ENCODE measurements at places on chromosomes 2 and 18.

DNA sequence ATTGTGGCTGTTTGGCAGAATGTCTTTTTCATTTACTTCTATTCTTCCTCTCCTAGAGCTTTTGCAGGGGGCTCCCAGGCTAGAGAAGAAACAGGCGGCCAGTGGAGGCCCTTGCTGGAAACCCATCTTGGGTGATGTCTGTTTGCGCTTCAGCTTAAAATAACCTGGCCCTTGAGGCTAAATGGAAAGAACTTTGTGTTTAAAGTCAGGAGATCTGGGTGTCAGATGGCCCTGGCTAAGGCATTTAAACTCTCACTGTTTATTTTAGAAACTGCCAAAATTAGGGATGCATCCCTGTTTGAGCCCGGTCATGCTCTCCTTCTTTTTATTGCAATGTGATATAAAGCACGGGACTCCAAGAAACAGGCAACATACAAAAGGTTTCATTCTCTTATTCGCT, 118.4 kb upstream of the RMP24 start:
- no peak for DNase-seq

DNA sequence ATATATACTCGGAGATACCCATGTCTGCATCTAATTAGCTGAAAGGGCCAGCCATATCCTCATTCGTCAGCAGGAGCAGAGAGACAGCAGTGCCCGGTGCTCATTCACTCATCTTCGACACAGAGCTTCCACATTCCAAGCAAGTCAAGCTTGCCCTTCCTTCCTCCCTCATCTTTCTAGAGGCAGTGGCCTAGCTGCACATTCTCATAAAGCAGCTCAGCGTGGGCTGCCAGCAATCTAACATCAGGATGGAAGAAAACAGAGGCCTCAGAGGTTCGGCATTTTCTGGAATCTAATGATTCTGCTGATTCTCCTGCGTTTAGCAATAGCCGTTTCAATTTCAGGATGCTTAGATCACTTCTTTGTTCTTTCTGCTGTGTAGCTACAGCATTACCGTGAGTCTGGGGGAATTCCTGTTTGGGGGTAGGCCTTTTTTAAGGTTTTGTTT, 68.8 kb downstream of the CLHC1 start:
- no peak for DNase-seq

- peak; percentile 56 for DNase-seq
Observed at GRCh38 chr2:20589975-20590703, 60.8 kb downstream of the HS1BP3 start.

- DNase-seq, result peak; percentile 98
Observed at GRCh38 chr18:70337139-70337972, 48.5 kb downstream of the SOCS6 start.

DNA sequence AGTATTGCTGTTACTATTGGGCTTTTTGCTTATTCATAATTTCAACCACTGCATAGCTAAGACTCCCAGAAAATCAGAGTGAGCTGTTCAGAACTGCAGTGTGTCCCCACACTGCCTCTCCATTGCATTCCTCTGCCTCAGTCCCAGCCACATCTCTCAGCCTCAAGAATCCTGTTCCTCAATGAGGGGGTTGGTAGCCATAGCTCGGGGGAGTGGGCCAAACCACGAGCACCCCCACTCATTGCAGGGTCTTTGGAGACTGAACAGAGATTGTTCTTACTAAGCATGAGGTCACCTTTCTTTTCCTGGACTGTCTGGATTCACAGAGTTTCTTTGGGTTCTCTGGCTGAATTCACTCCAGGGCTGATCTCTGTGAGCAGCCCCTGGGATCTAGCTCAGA, 161.1 kb downstream of the GFPT1 start:
- no peak for DNase-seq

DNA sequence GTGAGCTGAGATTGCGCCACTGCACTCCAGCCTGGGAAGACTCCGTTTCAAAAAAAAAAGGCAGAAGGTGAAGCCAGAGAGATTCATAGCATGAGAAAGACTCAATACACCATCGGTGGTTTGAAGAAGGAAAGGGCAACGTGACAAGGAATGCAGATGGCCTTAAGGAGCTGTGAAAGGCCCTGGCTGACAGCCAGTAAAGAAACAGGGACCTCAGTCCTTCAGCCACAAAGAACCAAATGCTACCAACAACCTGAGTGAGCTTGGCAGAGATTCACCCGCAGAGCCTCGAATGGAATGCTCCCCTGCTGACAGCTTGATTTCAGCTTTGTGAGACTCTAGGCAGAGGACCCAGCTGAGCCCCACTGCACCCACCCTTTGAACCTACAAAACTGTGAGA, 154.9 kb upstream of the NDUFV2 start:
- no peak for DNase-seq

GRCh38 chr2:174791746-174792280, 27.5 kb upstream of the CHRNA1 start:
- no peak for DNase-seq

DNA sequence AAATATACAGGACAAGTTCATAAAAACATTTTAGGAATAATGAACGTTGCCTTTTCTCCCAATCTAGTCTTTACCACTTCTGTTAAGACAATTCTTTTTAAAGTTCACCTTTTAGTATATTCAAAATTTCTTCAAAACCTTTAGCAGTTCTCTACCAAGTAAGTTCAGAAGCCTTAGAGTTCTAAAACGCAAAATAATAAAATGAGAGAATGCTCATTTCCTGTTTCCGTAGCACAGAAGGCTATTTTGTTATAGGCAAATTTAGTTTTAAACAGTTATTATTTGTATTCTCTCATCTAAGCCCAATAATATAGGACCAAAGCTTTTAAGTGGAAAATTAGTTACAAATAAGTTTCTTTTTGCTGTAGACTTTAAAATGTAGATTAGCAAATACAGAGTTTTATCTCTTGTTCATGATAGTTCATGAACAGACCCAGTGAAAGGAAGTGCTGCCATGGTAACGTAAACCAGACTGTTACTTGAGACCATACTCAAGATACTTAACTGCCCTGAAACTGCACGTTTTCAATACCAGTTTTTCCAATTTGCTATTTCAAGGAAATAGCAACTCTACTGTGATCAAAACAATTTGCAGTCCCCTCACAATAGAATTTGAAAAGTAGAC, 173.1 kb upstream of the STON1 start:
- no peak for DNase-seq

- DNase-seq, result no peak
Observed at GRCh38 chr2:170013802-170014551, 164.0 kb upstream of the MYO3B start.

DNA sequence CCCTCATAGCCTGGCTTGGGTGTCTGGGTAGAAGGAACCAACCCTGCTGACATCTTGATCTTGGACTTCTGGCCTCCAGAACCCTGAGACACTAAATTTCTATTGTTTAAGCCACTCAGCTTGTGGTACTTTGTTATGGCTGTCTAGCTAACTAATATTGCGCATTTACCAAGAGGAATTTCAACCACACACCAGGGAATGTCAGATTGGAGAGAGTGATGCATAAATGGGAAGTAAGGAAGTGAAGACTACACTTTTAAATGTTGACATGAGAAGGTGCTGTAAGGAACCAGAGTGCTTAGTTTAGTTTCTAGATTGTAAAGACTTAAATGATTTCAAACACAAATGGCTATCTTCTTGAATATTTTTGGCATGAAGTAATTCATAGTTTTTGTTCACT, 98.9 kb upstream of the ITGB6 start:
- no peak for DNase-seq

- DNase-seq, result peak; percentile 85
Observed at GRCh38 chr2:55555977-55556376, 36.5 kb downstream of the CFAP36 start.

DNA sequence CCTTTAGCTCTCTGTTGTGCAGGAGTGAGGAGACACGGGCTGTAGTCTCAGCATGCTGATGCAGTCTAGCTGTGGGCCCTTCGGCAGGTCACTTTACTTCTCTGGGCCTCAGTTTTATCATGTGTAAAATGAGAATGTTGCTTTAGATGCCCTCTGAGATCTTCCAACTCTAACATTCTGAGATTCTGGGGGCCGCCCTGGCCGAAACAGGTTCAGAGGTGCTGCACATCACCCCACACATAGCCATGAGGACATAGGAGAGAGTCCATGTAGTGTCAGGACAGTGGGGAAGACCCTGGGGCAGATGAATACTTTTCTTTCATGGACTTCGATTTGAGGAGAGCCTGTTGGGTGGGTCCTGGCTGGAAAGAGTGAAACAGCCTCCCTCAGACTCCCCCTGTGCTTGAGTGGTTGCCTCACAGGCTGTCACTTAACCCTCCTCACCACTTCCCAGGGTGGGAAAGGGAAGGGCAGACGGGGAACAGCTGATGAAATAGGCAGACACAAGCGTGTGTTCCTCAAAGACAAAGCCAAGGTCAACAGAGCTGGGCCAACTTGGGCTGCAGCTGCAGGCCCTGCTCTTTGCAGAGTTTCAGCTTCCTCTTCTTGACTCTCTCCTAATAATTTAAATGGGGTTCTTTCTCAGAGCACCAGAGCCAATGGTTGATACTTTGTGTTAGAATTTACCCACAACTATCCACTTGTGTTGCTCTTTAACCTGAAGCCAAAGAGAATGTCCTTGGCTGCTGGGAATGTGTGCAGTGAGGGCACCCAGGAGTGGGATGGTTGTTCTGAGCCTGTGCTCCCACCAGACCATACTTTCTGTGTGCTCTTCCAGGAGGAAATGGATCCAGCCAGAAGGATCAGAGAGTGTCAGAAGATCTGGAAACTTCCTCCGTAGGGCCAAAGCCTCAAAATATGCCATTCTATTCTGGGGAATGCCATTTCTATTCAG, 14.7 kb upstream of the MRPL33 start:
- DNase-seq, result no peak

GRCh38 chr2:151713291-151713903, 20.9 kb downstream of the NEB start:
- no peak for DNase-seq

- DNase-seq, result no peak
Observed at GRCh38 chr2:221844212-221845020, 272.3 kb upstream of the EPHA4 start.

DNA sequence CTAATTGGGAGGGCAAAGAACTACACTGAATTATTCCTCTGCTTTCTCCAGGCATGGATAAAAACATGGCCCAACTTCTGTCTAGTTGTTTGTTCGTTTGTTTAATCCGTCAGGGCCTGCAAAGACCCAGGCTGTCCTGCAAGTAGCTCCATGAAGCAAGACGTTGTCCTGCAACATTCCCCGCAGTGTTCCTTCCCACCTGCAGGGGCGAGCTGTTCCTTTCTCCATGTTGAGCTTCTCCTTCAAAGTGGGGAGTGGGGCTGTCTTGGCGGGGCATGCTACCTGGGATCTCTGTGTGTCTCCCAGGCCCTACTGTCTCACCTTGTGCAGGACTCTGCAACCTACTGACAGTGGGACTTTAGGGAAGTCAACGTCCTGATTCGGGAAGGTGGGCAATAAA, 264.0 kb upstream of the SMIM21 start:
- no peak for DNase-seq

DNA sequence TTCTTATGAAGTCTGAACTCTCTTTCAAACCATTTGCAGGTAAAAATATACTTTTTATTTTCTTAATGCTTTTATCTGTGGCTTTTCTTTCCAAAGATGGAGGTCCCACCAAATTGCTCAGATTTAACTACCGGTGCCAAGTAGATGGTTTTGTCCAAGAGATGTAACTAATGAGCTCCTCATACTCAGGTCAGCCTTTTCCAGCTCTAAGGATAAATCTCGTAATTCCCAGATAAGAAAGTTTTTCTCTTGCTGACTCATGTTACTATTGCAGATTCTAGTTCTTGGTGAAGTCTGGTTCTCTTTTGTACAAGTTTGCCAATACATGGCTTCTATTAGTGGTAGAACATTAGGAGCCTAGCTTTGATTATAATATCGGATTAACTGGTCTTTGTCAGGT, 550.8 kb upstream of the ZNF804A start:
- no peak for DNase-seq

GRCh38 chr18:54222922-54223567, 1.4 kb downstream of the MBD2 start:
- DNase-seq, result peak; percentile 70

- DNase-seq, result peak; percentile 32
Observed at GRCh38 chr2:51795248-51795888, 763.4 kb upstream of the NRXN1 start.

DNA sequence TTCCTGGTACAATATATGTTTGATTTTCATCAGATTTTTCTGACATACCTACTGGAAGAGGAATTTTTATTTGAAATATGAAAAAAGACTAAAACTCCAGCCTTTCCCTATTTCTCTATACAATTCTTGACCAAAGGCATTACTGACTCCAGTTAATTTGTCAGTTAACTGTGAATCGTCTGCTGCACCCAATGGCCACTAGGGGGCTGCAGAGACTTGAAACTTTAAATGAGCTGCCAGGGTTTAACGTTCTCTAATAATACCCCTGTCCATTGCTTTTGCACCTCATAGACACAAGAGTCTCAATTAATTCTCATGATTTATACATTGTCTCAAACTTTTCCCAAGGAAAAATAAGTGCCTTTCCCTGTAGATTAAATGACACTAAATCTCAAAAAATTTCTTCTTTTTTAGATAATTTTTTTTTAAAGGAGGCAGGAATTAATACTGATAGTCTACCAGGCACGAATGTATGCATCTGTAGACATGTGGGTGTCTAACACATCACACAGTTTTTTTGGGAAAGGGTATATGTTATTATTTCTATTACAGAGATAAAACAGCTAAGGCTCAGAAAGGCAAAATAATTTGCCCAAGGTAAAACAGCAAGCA, 1.8 kb upstream of the ALK start:
- peak; percentile 74 for DNase-seq

GRCh38 chr2:132384491-132385151, 32.0 kb upstream of the GPR39 start:
- no peak for DNase-seq

DNA sequence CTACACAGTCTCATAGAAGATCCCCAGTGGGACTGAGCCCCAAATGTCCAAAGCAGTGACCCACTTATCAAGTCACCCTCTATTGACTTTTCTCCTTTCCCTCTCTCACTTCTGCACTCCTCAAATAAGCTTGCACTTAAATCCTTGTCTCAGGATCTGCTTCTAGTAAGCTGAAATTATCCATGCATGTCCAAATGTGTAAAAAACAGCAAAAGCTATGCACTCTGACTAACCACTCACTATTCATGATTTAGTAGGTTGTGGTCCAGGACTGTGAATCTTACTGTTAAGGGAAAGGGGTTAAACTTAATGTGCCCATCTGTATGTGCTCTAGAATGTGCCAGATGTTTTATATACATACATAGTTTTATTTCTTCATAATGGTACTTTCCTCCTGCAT, 115.4 kb downstream of the SCG2 start:
- no peak for DNase-seq

DNA sequence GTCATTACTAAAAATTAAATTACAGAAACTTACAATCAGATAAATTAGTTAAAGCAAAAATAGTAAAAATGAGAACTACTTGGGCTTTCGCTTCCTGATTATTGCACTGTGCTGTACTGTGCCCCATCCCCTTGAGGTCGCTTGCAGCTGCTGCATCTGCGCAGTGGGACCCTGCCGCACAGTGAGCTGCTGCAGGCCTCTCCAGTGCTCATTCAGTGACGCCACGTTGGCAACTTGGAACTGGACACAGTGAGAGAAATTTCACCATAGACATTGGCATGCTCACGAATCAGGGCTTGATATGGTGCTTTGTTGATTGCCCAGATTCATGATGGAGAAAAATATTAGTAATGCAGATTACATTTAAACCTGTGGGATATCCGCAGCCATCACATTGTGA, 290.8 kb upstream of the MYT1L start:
- DNase-seq, result no peak
